ENCODE measurements at places on chromosomes 4 and X.

GRCh38 chrX:63514569-63515080 is 163.5 kb upstream of the SPIN4 start:
- no peak for DNase-seq

DNA sequence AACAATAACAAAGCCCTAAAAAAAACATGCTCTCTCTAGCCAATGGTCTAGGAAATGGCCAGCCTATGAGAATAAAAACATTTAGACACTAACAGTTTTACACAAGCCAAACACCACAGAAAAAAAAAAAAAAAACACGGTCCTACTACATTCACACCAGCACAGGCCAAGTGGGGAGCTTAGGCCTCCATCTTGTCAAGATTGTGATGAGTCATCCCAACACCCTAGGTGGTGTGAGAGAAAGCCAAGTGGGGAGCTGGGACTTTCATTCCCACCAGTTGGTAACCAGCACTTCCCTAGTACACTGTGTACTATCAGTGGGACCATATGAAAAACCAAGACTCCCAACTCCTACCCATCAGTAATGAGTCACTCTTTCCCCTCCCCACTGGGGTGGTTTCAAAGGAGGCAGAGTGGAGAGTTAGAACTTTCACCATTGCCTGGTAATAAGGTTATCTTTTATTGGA is 95.6 kb downstream of the ADAMTS3 start:
- no peak for DNase-seq

GRCh38 chr4:75254745-75255144 is 259.5 kb downstream of the RCHY1 start:
- no peak for DNase-seq

DNA sequence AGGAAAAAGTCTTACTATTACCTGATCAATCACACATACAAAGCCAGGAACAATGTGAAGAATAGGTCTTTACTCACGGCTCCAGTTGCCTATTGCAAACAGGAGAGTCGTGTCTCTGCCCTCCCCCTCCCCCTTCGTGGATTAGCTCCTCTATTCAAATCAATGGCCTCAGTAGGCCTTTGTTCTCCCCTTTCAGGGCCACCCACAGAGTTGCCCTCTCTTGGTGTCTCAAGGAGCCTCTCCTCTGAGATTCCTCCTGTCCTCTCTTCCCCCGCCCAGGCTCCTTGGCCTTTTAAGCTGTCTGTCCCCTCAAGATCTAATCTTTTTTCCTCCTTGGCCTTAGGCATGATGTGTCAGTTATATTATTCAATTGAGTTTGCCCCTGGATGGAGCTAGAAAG is 107.2 kb upstream of the NALF2 start:
- no peak for DNase-seq

- no peak for DNase-seq
These were observed 170.5 kb downstream of the SLC39A8 start for GRCh38 chr4:102174719-102175189.

GRCh38 chr4:62531264-62531663 is 1331.1 kb downstream of the ADGRL3 start:
- DNase-seq = no peak

GRCh38 chrX:68304602-68305001 is 128.7 kb downstream of the OPHN1 start:
- DNase-seq = no peak

GRCh38 chr4:15077969-15078368 is 75.7 kb downstream of the CPEB2 start:
- no peak for DNase-seq

DNA sequence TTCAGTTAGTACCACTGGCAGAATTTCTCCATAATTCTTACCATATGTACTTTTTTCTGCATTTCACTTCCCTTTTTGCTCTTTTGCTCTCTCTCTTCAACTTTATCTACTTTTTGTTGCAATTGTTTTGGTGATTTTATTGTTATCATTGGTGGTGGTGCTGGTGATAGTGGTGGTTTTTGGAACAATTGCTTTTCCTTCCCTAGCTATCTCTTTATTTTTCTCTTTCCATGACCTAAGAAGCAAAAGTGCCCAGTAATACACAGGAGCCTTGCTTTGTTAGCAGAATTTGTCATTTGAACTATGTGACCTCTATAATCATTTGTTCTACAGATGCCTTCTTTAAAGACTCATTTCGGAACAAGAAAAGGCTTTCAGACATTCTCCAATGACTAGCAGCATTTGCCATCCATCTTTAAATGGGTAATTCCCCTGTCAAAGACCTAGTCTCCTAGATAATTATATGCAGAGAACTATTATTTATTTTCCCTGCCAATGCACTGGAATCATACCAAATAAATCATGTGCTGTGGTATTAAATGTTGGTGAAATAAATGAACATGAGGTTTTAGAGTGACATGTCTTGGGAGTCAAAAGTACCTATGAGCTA is 154.5 kb downstream of the GASK1B start:
- DNase-seq = no peak

DNA sequence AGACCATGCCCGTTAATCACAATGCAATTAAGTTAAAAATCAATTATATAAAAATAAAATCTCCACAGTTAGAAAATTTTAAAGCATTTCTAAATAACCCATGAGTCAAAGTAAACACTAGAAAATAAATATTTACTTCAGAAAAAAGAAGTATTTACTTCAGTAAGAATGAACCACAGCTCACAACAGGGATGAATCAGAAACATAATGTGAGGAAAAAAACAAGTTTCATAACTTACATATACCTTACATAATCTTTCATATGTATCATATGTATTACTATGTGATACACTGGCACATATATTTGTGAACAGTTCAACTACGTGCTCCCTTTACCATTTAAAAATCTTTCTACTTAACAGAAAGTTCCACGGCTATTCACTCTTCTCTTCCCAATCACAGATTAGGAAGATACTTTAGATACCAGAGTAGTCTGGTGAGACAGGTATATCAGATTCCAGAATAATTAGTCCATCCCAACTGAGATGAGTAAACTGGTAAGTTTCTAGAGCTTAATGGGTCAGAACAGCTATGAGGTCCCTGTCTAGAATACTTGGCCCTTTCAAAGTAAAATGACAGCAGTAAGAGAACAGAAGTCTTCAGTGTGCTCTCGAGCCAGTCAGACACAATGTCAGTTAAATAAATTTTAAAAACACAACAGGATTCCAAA is 70.3 kb downstream of the SH3RF1 start:
- DNase-seq = no peak

DNA sequence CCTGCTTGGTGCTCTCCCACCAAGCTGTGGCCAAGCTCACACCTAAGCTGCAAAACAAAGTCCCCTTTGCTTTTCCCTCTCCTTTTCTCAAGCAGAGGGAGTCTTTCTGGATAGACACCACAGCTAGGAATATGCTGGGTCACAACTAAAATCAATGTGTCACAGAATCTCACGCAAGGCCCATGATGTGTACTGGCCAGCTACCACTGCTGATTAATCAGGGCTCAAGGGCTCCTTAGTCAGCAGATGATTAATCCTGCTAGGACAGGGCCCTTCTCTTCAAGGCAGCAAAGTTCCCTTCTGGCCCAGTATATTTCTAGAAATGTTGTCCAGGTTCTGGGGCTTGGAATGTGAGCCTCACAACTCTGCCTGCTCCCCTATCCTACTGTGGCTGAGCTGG is 32.0 kb upstream of the TENT5D start:
- DNase-seq = no peak

DNA sequence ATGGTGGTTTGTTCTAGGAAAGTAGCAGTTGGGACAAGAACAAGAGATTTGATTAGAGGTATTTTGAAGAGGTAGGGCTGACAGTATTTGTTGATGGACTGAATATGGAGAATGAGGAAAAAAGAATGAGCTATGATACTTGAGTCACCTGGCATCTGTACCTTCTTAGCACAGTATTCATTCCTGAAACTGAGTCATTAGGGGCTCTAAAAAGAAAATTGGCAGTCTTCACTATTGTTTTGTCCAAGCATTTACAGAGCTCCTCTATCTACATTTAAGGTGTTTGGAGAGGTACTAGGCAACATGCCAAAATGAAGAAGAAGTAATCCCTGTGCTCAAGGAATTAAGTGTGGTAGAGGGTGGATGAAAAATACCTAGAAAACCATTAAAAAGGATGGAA is 165.8 kb downstream of the SHROOM4 start:
- peak; percentile 28 for DNase-seq

- DNase-seq = no peak
These were observed 37.0 kb upstream of the CLNK start for GRCh38 chr4:10721616-10722015.

GRCh38 chr4:48570646-48571220 is 80.7 kb downstream of the ZAR1 start:
- no peak for DNase-seq

DNA sequence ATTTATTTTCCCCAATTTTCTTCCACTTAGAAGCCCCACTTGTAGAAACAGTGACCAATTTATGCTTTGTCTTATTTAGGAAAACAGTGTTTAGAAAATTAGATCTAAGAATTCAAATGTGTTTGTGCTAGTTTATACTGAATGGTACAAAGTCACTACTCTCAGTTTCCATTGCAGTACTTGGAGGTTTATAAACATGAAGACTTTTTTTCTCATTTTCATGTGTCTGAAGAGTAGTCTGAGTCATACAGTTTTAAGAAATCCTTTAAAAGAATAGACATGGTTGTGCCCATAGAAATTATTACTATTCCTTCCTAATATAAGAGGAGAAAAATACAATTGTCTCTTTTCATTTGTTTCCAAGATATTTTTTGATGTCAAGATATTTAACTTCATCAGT is 458.7 kb downstream of the NAF1 start:
- no peak for DNase-seq

DNA sequence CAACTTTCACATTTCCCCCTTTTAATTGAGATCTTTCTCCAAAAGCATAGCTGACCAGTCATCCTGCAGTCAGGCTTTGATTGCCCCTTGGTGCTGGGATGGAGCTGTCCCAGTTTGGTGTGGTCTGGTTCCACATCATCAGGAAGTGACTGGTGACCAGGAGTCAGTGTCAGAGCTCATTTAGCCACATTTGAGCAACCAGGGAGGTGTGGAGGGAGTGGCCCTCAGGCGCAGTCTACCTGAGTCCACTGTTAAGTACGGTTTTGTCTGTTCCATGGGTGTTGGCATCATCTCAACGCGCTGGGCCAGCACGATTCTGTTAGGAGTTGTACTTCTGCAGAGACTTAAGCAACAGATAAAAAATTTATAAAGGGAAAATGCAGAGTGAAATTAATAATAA is 52.6 kb downstream of the RGS12 start:
- no peak for DNase-seq

DNA sequence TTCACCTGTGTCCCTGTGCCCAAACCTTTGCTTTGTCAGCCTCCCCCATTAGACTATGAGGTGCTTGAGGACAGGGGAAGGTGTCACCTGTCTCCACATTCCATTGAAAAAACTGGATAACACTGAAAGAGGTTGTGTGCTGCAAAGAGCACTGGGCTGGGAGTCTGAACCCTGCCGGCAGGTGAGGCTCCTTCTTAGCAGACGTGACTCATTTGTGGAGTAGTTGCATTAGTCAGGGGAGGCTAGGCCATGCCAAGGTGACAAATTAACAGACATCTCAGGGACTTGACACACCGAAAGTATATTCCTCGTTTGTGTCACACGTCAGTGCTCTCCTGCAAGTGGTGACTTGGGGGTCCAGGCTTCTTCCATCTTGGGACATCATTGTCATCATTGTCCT is 95.9 kb upstream of the STX18 start:
- DNase-seq = no peak

DNA sequence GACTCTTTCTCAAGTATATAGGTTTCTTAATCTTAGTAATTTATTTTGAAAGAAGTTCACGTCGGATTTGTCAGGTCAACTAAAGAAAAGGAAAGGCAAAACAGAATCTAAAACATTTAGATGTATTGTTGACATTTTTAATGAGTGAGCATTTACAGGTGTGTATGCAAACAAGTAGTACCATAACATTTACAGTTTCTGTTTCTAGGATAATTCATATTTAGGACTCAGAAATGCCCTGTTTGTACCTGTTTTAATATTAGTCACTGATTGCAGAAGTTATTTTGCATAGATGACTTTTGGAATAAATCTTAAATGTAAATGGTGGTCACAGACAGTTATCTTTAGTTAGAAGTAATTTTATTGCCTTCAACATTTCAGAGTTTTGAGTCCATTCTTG is 151.3 kb upstream of the NUDT6 start:
- DNase-seq = no peak

DNA sequence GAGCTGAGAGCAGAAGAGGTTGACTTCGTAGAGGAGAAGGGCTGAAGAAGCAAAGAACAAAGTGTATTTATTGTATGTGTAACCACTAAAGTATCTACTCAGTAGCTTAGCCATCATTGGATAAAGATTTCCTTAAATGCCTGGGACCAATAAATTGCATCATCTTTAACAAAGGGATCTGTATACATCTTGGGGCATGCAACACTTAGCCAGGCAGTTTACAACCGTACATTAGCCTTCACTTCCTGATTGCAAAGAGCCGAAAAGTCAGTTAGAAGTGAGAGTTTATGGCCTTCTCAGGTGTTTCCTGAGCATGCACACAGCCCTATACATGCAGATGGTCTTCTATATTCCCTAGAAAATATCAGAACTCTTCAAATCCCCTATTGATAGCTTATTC is 68.0 kb upstream of the MAGED1 start:
- DNase-seq = no peak

- DNase-seq = no peak
These were observed 15.8 kb downstream of the DCUN1D4 start for GRCh38 chr4:51858605-51859202.

GRCh38 chr4:98383431-98384106 is 122.4 kb downstream of the RAP1GDS1 start:
- no peak for DNase-seq

GRCh38 chr4:13920901-13921300 is 293.4 kb upstream of the BOD1L1 start:
- DNase-seq = peak; percentile 84

GRCh38 chr4:132818091-132818490 is 331.0 kb upstream of the PCDH10 start:
- DNase-seq = no peak

DNA sequence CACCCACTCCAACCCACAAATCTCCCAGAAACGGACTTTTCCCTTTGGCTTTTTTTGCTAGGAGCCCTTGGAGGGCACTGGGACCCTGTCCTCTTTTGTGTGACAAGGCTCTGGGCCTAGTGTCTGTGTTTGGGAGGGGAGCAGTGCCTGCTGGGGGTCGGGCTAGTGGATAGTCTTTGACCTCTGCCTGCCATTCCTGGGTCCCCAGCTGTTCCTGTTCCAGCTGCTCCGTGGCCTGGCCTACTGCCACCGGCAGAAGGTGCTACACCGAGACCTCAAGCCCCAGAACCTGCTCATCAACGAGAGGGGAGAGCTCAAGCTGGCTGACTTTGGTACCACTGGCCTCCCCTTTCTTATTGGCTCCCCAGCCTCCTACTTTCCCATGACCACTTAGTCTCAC is 6.7 kb upstream of the USP11 start:
- no peak for DNase-seq

Data from RWPE1 (cell line).